Esophagus muscularis mucosa (tissue), 4 donors: ENCODE measurements at places on chromosomes 2 and 18. TPM values are rescaled to one million over a fixed set of nuclear protein-coding genes. Genes with fewer than 3 reads are reported as not detected.

- no peaks in the 10 kb centered on the region for H3K4me1 ChIP-seq
- H3K4me3 ChIP-seq, result no peak overlapping the region
- DNase-seq, result no peak
- H3K27me3 ChIP-seq, result no peaks in the 10 kb centered on the region
- H3K36me3 ChIP-seq, result peaks cover 29% of the 10 kb centered on the region
Measured at GRCh38 chr2:33247365-33247764, 229.1 kb upstream of the RASGRP3 start.

Gene UGT1A4
- total RNA-seq, result not detected

DNA sequence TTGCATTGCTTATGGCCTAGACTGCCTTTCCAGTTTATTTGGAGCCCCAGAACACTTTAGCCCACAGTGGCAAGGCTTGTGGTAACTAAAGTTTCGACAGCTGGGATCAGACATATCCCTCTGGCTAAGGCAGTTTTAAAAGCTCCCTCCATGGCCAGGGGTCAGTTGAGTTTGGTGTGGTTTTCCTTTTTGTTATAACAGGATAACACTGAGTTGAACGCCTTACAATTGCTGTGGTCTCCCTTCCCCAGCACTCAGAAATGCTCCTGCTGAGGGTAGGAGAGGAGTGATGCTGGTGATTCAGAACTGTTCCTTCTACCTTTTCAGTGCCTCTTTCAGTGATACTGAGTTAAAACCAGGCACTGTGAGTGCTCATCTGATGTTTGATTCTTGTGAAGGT is 182.6 kb downstream of the GULP1 start:
- H3K27ac ChIP-seq, result no peak overlapping the region
- DNase-seq, result no peak
- no peaks in the 10 kb centered on the region for H3K27me3 ChIP-seq
- no peaks in the 10 kb centered on the region for H3K4me1 ChIP-seq

DNA sequence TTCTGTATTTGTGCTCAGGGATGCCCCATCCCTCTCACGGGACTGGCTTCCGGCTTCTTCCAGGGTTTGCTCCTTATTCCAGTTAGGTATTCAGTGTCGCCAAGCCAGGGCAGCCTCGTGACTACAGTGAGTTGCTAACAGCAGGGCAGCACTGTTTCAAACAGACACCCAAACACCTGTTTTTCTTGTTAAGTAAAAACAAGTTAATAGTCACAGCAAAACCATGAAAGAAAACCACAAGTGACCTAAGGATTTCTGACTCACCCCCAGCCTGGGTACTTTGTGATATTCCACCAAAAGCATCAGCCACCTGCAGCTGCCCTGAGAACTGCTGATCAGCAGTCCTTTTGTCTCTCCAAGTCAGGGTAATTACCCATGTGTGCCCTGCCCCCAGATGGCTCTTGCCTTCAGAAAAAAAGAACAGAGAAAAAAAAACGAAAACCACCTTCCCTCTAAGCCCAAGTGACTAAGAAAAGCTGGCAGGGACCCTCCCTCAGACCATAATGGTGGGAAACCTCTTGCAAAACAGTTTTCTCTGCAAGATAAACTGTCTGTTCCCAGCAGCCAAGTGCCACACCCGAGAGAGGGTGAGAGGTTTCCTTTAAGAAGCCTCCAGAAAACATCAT is 178.2 kb downstream of the ANAPC1 start:
- DNase-seq, result no peak
- no peaks in the 10 kb centered on the region for H3K27me3 ChIP-seq
- no peaks in the 10 kb centered on the region for H3K36me3 ChIP-seq
- peaks cover 43% of the 10 kb centered on the region for H3K4me1 ChIP-seq
- no peak overlapping the region for H3K4me3 ChIP-seq

Gene SLC35F6
- 46.2 TPM for total RNA-seq

Gene MYL12B
- 211 TPM for total RNA-seq

- peaks cover 9% of the 10 kb centered on the region for H3K4me1 ChIP-seq
- H3K27ac ChIP-seq, result no peak overlapping the region
- DNase-seq, result no peak
- H3K36me3 ChIP-seq, result no peaks in the 10 kb centered on the region
Measured at GRCh38 chr2:85425588-85425987, 7.1 kb downstream of the SH2D6 start.

Gene DUSP11
- 15.2 TPM for total RNA-seq

DNA sequence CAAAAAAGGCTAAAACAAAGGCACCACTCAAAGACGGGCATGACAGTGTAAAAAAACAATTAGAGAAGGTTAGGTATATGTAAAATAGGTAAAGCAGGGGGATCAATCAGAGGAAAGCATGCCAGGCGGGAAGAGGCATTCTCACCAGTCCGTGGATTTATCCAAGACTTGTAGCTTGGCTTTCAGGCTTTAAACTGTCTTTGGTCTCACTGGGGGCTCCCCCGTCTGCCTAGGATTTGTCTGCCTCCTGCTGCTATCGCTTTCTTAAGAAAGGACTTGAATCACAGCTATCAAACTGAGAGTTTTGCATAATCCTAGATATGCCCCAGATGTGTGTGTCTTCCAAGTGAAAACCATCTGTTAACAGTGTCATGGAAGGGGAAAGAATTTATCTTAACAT is 11.1 kb upstream of the GORASP2 start:
- H3K27ac ChIP-seq, result no peak overlapping the region
- no peak for DNase-seq
- H3K36me3 ChIP-seq, result no peaks in the 10 kb centered on the region
- H3K4me3 ChIP-seq, result no peak overlapping the region
- H3K27me3 ChIP-seq, result no peaks in the 10 kb centered on the region
- no peaks in the 10 kb centered on the region for H3K4me1 ChIP-seq

Gene AGAP1
- total RNA-seq, result 62.4 TPM

GRCh38 chr2:24891201-24891600 is 28.8 kb downstream of the ADCY3 start:
- no peaks in the 10 kb centered on the region for H3K36me3 ChIP-seq
- H3K4me1 ChIP-seq, result peaks cover 6% of the 10 kb centered on the region
- H3K27ac ChIP-seq, result no peak overlapping the region
- no peak overlapping the region for H3K4me3 ChIP-seq
- no peak for DNase-seq
- H3K27me3 ChIP-seq, result no peaks in the 10 kb centered on the region

Gene LRATD1
- 12.5 TPM for total RNA-seq

Gene OR6B2
- total RNA-seq, result not detected

DNA sequence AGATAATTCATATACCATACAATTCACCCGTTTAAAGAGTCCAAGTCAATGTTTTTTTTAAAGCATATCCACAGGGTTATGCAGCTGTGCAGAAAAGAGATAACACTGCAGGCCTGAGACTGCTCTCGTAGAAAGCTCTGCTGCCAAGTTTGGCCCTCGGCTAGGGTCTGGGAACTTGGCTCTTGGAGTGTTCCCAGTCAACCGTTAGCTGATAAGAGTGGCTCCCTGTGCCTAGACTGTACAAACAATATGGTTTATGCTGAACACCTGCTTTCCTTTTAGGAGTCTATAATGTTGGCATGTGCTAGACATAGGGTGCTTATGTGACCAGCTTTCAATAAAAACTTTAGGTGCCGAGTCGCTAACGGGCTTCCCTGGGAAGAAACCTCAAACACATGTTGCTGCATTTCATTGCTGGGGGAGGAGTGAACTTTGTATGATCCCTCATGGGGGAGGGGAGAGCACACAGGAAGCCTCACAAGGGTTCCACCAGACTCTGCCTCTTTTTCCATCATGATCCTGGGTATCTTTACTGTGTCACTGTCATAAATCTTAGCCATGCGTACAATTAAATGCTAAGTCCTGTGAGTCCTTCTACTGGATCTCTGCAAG is 34.7 kb downstream of the RFX8 start:
- no peaks in the 10 kb centered on the region for H3K4me1 ChIP-seq
- H3K4me3 ChIP-seq, result no peak overlapping the region
- H3K27me3 ChIP-seq, result no peaks in the 10 kb centered on the region
- no peak for DNase-seq

Gene LRRC30
- not detected for total RNA-seq

GRCh38 chr2:181471226-181471625 is 14.0 kb downstream of the ITGA4 start:
- no peaks in the 10 kb centered on the region for H3K36me3 ChIP-seq
- no peaks in the 10 kb centered on the region for H3K4me1 ChIP-seq
- no peak for DNase-seq
- H3K27me3 ChIP-seq, result no peaks in the 10 kb centered on the region

Gene TMEM200C
- 0.33 TPM for total RNA-seq
